ENCODE measurements at places on chromosomes 6 and 20.

DNA sequence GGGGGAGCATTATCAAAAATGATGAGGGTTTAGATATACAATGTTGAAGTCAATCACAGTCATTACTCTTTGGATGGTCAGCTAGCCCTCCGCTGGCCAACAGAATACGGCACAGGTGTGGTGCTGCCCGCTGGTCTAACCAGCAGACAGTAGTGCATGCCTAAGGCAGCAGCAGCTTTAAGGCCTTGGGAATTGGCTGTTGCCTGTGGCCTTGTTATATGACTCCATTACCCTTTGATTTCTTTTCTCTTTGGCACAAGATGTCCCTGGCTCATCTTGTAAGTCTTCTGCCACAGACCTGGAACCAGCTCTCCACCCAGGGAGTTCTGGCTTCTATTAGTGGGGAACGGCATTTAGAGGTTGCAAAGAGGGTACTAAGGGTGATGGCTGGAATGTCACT is 110.2 kb downstream of the WDR27 start:
- no peak for DNase-seq

GRCh38 chr6:116876635-116877611 is at the start of gene RFX6:
Gene RFX6, plus strand, starts transcription at chr6:116877242. Its CDS starts 34 bp downstream, at chr6:116877276.
- no peak for DNase-seq

DNA sequence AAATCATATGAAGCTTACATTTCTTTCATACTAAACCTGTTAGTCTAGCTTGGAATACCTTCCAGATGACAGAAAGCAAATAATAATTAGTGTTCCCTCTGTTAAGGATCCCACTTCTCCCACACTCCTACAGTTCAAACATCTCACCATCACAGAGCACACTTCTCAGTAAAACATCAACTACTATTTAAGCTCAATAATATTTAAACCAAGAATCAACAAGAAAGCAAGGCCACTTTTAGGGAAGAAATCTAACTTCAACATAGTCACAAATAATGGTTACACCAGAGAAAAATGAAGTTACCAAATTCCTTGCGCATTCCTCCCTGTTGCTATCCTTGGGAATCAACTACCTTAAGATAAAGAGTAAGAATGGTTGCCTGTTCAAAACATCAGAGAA is 1.6 kb downstream of the SNX14 start:
- DNase-seq, result no peak

- no peak for DNase-seq
Measured at GRCh38 chr6:96812077-96812703, 25.1 kb downstream of the GPR63 start.

DNA sequence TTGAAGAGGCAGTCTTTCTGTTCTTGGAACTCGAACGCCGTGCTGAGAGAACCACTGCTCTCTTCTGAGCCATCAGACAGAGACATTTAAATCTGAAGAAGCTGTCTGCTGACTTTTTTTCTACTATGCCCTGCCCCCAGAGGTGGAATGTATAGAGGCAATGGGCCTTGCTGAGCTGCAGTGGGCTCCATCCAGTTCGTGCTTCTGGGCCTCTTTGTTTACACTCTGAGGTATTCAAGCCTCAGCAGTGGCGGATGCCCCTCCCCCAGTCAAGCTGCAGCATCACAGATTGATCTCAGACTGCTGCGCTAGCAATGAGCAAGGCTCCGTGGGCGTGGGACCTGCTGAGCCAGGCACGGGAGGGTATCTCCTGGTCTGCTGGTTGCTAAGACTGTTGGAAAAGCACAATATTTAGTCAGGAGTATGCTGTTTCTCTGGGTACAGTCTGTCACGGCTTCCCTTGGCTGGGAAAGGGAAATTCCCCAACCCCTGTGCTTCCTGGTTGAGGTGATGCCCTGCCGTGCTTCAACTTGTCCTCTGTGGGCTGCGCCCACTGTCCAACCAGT is 526.8 kb downstream of the CD109 start:
- DNase-seq, result no peak

DNA sequence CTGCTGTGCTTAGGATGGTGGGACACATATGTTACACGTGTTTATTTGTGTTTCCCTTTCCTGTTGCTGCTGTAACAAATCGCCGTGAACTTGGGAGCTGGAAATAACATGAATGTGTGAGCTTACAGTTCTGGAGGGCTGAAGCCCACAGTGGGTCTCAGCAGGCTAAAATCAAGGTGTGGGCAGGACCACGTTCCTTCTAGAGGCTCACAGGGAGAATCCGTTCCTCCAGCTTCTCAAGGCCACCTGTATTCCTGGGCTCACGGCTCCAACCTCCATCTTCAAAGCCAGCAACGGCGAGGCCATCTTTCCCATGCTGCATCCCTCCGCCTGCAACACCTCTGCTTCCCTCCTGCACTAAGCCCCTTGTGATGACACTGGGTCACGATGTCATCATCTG is 27.4 kb upstream of the PTGIS start:
- DNase-seq, result no peak
